ENCODE measurements at places on chromosomes 5 and 9. TPM values are rescaled to one million over a fixed set of nuclear protein-coding genes. Genes with fewer than 3 reads are reported as not detected.

The FGF1 gene
- total RNA-seq, result 6.8 TPM

The REEP2 gene
- total RNA-seq, result 40.3 TPM

The EIF4E1B gene
- total RNA-seq, result 0.27 TPM

The HCN1 gene
- 32.5 TPM for total RNA-seq

GRCh38 chr5:78644741-78645300, 3.8 kb downstream of the LHFPL2 start:
- DNase-seq, result no peak

DNA sequence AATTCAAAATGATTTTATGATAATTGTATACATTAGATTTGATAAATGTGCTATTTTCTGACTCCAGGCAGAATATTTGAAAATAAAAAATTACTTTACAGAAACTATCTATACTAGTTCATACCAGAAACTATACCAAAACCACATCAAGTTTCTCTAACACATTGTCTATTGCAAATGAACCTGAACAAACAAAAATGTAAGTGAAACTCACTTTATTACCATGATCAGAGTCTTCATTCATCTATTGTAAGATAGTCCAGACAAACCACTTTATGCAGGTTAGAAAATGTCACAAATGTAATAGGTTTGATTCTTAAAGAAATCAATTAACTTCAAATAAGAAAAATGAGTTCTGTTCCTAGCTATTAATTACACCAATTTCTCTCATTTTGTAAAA, 99.4 kb downstream of the OXCT1 start:
- DNase-seq, result no peak

DNA sequence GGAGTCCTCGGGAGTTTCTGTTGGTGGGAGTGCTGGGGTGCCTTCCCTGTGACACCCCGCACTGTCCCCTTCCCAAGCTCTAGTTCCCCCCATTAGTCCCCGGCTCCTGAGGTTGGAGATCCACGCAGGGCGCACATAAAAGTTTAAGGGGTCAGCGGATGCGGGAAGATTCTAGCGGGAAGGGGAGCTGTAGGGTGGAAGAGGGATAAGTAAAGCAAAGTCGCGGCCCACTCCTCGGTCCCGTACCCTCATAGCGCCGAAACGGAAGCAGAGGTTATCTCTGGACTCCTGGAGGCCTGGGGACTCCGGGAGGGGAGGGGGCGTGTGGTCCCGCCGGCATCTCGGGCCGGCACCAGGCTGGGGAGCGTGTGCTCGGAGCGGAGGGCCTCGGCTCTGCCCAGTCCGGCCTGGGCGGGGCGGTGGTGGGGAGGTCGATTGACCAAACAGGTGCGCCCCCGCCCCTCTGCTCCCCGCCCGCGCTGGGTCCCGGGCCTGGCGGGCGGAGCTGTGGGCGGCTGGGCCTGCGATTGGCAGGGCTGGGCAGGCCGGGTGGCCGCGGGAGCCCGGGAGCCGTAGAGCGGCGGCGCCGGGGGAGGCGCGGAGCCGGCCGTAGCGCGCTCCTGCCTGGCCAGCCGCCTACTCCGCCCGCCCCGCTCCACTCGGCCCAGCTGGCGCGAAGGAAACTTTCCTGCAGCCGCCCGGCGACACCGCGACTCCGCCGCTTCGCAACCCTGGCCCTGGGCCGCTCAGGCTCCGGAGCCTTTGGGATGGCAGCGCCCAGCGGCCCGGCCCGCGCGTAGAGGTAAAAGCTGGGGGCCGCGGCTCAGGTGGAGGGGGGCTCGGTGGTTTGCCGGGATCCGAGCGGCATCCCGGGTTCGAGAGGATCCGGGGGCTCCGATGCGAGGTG, 52.2 kb upstream of the DAB2IP start:
- peak; percentile 84 for DNase-seq

DNA sequence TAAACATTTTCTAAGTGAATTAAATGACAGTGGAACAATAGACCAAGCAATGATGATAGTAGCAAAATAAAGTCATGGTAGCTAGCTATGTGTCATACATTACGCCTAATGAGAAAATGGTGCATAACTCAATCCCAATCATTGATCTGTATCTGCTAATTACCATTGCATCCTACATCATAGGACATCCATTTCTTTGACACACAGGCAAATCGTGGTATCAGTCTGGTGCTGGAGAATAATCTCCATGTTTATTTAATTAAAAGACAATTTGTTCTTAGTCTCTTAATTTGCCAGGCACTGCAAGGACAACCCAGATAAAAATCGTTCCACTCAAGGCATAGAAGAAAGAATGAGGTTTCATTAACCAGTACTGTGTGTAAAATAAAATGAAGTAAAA, 89.6 kb upstream of the SMC5 start:
- DNase-seq, result no peak

- DNase-seq, result no peak
Observed at GRCh38 chr5:169707686-169708085, 70.6 kb downstream of the DOCK2 start.

DNA sequence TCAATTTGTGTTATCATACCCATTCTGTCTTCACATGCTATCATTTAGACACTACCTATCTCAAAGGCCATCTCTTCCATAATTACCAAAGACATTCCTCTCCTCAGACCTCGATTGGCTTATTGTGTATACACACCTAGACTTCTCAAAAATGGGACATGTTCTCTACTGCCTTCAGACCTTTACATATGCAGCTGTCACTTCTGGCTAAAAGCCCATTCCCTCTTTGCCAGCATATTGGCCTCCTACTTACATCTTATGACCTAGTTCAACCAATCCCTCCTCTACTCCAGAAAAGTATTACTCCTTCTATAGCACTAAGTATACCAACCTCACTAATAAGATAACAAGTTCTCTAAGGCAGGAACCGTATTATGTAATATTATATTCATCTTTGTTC, 84.4 kb downstream of the RAPGEF6 start:
- DNase-seq, result peak; percentile 27

DNA sequence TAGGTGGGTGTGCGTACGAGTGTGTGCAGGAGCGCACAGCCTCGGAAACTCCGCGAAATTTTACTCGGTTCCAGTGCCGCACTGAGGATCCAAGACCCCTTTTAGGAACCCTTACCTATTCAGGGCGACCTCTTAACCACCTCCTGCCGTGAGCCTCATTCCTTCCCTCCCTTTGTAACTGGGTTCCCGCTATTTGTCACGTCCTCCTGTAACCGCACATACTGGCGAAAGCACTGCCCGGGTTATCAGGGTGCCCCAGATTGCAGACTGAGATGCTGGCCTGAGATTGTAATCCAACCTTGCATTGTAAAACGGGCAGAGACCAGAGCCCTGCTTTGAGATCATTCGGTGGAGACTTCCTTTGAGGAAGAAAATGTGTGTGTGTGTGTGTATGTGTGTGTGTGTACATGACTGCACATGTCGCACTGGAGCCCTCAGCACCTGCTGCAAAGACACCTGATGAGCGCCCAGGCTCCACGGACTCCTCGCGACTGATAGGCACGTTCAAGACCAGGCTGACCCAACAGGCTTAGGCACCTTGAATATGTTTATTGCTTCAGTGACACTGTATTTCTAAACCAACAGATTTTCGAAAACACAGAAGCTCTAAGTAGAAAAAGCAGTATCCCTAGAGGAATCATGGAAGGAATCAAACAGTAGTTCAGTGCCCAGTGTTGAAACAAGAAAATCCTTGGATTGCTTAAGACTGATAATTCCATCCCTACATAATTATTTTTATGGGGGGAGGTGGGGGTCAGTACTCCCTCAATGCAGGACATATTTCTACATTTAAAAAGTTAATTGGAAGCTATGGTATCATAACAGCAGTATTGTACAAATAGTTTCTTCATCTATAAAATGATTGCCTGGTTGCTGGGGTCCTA, 86.5 kb upstream of the TNFAIP8 start:
- peak; percentile 6 for DNase-seq

- DNase-seq, result no peak
Observed at GRCh38 chr5:60077292-60077691, 183.8 kb upstream of the PDE4D start.

DNA sequence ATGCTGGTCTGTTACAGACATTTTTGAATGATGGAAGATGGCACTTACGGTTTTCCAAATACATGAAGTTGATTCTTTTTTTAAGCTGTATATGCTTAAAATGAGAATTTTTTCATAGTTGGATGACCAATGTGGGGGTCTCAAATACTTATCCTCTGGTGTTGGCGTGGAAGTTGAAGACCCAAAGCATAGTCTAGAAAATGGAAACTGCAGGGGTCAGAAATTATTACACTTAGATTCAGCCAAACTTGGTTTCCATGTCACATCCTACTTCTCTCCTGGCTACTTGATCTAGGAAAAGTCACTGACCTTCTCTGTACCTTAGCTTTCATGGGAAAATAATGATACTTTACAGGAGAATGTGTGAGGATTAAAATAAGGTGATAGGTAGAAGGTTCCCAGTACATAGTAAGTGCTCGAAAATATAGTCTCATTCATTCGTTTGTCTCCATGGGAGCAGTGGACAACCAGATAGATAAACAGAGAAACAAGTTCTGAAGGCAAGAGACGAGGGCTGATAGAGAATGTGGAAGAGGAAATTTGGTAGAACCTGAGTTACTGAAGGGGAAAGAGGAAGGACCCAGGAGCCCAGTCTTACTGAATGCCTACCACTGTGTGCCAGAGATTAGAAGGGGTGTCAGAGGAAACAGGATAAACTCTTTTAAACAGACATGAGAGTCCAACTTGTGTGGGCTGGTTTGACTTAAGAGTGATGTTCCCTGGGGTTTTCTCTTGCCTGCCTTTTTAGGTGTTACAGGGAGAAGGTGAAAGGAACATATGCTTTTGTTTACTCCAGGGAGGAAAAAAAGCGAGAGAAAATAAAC, 560.3 kb upstream of the KLF4 start:
- DNase-seq, result no peak

DNA sequence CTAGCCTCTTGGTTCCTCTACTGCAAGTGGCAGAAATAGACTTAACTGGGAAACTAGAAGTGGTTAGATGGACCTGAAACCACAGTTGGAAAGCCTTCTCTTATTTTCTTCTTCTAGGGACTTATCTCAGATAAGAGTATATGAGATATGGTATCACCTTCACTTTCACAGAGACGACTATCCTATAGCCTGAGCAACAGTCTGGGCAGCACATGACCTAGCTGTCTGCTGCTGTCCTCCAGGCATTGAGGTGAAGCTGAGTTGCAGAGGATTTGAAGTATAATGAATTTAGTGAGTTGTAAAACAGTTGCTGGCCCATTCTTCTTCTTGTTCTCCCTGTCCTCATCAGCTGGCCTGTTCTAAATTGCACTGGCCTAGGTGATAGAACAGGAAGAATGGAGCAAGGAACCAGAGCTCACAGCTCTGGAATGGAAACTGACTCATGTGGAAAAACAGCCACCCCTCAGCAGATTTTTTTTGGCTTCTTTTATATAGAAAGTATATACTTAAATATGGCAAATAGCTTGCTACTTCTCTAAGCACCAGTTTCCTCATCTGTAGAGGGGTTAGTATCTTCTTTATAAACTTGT, 27.8 kb downstream of the RECK start:
- DNase-seq, result no peak

- no peak for DNase-seq
Observed at GRCh38 chr5:115179394-115180164, 9.9 kb upstream of the TRIM36 start.

DNA sequence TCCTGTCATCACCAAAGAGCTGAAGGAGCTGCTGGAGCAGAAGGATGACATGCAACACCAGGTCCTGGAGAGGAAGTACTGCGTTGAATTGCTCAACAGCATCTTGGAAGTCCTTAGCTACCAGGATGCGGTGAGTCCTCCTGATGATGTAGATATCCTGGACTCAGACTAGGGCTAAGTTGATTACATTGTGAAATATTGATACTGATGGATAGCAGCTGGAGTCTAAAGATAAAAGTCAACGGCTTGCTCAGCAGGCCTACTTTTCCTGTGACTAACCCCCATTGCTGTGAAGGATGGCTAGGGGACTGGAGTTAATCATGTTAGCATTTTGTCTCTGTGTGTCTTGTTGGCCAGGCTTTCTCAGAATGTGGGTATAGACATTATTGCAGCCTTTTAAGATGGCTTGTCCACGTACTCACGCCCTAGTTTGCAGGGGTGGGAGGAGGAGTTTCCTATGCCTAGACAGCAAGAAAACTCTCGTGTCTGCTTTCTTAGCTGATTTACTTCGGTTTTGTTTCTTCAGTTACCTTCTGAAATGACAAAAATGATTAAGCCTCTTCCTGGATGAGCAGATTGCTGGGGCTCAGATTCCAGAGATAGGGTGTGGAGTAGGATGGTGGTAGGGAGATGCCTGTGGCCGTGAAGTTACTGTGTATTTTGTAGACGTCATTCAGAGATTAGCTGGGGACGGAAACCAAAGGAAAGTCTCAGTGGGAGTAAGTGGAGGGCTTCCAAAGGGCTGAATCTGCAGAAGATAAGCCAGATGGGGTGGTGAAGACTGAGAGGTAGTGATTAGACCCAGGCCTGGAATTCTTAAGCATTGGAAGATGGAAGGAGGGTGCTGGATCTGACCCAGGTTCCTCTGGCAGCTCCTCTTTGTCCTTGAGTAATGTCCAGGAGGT, 166.3 kb downstream of the DOCK2 start:
- DNase-seq, result no peak

DNA sequence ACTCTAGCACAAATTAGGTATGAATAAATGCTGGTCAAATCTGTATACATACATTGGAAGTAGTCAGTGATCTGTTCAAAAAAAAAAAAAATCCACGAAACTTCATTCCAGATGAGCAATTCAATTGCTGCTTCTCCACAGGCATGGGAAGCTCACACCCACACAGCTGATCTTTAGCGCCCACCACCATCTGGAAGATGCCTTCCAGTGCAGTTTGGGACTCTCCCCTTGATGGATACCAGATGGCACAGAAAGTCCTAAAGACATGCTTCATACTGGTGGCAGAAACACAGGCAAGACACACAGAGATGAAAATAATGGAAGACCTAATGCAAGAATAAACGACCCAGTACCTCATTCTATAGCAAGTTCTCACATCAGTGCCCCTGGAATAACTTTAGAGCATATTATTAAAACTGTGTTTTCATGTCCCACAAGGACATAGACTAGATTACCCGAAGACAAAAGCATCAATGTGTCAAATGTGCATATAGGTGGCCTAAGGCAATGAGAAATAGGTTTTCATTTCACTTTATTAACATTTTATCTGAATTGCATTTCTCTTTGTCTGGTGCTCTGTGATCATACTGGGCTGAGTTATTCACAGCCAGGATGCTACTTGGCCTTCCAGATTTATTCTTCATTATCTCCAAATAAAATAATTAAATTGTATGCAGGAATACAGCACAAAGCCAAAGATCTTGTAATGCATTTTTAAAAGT, 135.4 kb upstream of the TAS2R1 start:
- no peak for DNase-seq

GRCh38 chr9:101566904-101567724, 27.7 kb downstream of the PPP3R2 start:
- DNase-seq, result no peak

Measured in cerebellum (tissue), 4 donors.